ENCODE measurements at places on chromosomes 3 and 15.

DNA sequence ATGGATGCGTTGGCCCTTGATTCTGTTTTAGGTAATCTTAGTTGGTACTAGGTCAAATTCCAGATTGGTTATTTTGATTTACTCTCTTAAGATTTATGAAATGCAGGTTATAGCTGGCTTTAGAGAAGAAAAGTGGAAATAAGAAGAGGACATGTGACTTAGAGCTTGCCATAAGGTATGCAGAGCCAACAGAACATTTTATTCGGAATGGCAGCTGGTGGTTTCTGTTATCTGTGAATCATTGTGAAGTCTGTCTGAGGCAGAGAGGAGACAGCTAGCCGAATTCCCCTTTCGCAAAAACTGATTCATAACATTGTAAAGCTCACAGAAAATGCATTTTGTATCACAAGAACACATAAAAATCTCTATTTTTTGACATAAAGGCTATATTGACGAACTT lies 82.1 kb downstream of the FILIP1L start:
- no peak for DNase-seq

- DNase-seq = no peak
These were observed 39.0 kb downstream of the CD200R1L start for GRCh38 chr3:112807685-112808084.

GRCh38 chr3:141057946-141058800 lies 7.0 kb downstream of the SPSB4 start:
- DNase-seq = no peak

DNA sequence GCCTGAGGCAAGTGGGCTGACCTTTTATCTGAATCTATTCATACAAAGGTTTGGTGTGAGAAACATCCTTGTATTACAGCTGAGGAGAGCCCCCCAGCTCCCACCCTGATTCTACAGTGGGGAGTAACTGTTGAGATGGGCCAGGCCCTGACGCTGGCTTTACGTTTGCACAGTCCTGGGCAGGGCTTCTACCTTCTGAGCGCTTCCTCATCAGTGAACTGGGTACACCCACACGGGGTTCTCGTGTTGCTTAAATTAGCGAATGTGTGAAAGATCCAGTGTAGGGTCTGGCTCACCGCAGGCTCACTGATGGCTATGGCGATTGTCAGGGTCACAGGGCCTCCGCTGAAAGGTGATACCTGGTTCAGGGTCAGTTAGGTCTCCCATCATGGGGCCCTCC lies 7.3 kb upstream of the GHRL start:
- DNase-seq = no peak

GRCh38 chr15:68816795-68817303 lies 3.8 kb downstream of the ANP32A start:
- no peak for DNase-seq

DNA sequence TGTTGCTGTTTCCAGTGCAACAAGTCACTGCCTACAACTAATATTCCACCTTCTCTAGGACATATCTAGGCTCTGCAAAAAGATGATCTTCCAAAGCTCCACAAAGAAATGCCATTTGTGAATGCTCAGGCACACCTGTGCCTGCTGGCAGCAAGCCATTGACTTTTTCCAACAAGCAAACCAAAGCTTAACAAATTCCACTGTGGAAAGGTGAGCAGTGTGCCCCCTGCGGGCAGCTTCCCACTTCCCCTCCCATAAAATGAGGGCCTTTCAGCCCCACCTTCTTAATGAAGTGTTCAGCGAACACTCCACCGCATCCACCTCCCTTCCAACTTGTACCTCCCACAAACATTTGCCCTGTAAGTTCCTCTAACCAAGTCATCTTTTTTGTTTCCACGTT lies 157.5 kb upstream of the SLC24A5 start:
- DNase-seq = no peak

GRCh38 chr15:27956285-27956684 lies 142.8 kb downstream of the OCA2 start:
- DNase-seq = no peak

- no peak for DNase-seq
These were observed 122.7 kb downstream of the WNT5A start for GRCh38 chr3:55364421-55364820.

DNA sequence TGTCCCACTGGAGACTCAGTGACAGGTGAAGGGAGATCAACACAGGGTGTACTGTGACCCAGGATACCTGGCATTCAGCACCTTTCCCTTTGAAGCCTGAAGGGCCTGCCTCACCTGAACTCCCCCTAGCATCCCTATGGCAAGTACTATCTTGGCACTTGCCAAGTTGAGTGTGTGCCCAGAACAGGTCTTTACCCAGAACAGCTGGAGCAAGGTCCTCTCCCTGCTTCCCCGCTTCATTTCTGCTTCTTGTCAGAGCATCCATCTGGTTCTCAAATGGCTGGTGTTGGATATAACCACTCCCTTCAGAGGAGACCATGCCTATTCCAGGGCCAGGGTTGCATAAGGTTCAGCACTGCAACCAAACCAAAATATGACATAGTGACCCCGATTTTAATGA lies 73.0 kb downstream of the FAM43A start:
- no peak for DNase-seq

- no peak for DNase-seq
These were observed 141.5 kb upstream of the BFSP2 start for GRCh38 chr3:133258358-133258757.

GRCh38 chr3:185995352-185995751 lies 57.5 kb upstream of the TRA2B start:
- DNase-seq = no peak

- no peak for DNase-seq
These were observed 143.4 kb downstream of the PTPRG start for GRCh38 chr3:61704807-61705206.

DNA sequence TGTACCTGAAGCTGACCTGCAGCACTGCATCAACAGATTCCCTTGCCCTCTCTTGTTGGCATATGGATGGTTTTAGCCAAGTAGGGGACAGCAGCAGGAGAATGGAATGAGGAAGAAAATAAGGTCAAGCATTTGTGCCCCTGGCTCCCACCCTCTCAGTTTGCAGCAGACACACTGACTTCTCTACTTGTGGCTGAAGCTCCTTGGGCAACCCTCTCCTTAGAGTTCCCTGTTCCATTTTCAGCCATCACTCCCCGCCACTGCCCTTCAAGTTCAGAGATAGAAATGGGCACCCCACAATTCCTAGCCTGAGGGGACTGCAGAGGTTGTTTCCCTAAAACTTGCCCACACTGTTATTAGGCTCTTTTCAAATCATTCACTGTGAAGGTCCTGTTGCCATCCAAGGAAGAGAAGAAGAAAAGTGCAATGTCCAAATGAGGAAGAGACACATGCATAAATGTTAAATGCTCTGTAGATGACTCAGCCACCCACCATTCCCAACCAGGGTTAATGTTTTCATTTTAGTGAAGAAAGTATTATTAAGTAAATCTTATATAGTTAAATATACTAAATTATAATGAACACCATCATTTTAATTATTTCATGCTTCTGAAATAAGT lies 295.9 kb upstream of the UBE2E2 start:
- DNase-seq = no peak

DNA sequence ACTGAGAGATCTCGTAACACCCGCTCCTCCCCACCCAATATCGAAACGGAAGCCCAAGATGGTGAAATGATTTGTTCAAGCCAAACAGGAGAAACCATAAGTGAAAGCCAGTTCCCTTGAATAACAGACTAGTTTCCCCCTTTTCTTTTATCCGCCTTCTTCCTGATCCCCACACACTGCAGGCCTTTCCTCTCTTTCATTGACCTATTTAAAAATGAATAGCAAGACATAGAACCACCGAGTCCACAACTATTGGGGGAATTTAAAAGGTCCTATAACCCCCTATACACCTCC lies 382 bp upstream of the COX17 start:
- DNase-seq = no peak

GRCh38 chr15:69141286-69141701 lies 19.1 kb upstream of the GLCE start:
- DNase-seq = no peak

DNA sequence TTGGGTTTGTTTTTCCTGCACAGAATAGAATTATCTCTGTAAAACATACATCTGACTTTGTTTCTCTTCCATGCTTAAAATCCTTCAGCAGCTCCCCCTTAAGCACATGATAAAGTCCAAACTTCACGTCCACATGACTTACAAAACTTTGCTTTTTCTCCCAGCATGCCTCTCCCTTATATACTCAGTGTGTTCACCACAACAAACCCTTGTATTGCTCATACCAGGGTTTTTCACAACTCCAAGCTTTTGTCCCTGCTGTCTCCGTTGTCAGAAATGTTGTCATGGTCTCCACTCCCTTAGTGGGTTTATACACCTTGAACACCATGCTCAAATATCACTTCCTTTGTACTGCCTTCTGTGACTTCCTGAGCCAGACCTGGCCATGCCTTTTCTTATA lies 91.1 kb upstream of the MITF start:
- DNase-seq = no peak

GRCh38 chr3:151581035-151581434 lies 120.2 kb upstream of the IGSF10 start:
- no peak for DNase-seq

DNA sequence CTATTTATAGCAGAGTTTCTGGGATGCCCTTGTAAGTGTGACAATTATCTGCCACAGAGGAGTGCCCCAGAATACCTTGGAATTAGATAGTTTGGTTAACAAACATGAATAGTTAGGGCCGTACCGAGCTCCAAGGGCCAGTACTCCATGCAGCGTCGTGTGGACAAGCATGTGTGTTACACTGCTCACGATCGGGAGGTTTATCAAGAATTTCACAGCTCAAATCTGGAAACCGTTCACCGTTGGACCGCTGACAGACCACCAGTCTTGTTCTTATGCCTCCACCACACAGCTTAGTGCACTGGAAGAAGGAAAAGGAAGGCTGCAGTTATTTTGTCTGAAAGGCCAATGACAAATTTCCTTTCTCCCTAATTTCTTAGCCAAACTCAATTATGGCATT lies 93.7 kb downstream of the ADAMTS9 start:
- no peak for DNase-seq

DNA sequence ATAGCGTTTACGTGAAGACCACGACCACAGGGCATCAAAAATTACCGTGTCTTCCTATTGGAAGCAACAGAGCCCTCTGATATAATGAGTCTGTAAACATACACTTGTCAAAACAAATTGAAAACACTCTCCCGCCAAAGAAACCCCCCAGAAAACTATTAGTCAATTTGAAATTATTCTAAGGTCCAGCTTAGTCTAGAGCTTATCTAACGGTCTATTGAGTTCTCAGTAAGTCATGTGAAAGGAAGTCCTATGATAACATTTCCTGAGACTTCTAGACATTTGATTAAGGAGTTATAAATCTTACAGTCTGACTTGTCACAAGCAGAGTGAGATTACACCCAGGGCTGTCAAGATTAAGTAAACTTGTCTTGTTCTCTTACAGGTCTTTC lies 356.3 kb downstream of the FOXP1 start:
- no peak for DNase-seq

DNA sequence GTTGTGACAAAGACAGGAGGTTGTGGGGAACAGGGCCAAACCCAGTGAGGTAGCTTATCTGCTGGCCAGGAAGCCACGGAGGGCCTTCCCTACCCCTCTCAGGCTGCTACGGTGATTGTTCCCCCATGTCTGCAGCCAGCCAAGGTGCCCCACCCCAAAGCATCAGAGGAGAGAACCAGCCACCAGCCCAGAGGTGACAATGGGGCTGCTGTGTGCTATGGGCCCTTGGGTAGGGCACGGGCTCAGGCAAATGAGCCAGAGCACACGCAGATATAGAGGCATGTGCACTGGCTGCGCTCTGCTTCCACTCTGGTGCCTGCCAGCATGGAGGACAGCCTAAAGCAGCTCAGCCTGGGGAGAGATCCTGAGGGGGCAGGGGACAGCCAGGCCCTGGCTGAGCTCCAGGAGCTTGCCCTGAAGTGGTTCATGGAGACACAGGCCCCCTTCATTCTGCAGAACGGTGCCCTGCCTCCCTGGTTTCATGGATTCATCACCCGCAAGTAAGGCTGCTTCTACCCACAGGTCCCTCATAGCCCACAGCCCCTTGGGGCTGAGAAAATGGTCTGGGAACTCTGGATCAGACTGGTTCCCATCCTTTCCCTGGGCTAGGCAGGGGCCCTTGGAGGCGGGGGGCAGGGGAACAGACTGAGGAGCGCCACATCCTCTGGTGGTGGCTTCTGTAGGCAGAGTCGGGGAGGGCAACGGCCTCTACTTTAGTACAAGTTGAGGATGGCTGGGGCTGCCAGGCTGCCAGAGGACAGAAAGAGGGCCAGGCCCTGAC lies at the start of gene SH2D7:
TSS of gene SH2D7 (plus strand) at position 301 of the 781 bp plus-strand sequence. CDS start at position 325, 24 bp downstream.
- no peak for DNase-seq

GRCh38 chr3:129371041-129371826 lies 57.2 kb downstream of the EFCAB12 start:
- DNase-seq = no peak

DNA sequence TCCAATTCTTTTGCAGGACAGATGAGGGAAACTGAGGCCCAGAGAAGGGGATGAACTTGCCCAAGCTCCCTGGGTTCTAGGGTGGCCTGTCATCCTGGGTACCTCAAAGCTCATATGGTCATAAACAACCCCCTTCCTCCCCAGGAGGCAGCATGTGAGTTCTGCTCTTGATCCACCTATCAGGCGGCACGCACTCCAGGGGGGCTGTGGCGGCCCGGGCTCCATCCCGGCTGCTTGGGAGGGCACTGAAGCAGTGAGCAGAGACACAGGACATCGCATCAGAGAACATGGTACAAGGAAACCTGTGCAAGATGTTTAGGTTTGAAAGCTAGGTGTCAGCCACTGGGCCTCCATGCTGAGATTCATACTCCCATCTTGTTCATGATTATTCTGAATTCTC lies 34.2 kb downstream of the CPN2 start:
- no peak for DNase-seq

- no peak for DNase-seq
These were observed 604.3 kb upstream of the CFAP20DC start for GRCh38 chr3:59654123-59654479.

DNA sequence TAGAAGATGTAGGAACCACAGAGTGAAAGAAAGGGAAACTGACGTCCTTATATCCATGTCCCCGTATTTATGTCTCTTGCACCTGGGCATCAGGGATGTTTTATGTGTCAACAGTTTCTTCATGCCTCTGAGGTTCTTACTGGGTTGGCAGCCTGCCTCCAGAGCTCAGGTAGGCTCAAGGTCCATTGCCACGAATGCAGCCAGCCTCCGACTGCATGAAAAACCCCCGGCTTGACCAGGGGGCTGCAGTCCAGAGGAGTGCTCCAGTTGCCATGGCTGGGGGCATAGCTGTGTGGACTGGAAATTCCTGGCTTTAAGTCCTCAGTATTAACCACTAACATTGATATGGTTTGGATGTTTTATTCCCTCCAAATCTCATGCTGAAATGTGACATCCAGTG lies 2.8 kb upstream of the CSPG5 start:
- no peak for DNase-seq

- no peak for DNase-seq
These were observed 53.4 kb upstream of the PIAS1 start for GRCh38 chr15:68000754-68001153.

GRCh38 chr15:87207990-87208580 lies 1048.5 kb downstream of the NTRK3 start:
- no peak for DNase-seq

- no peak for DNase-seq
These were observed 433.8 kb upstream of the RBMS3 start for GRCh38 chr3:28846971-28847478.

DNA sequence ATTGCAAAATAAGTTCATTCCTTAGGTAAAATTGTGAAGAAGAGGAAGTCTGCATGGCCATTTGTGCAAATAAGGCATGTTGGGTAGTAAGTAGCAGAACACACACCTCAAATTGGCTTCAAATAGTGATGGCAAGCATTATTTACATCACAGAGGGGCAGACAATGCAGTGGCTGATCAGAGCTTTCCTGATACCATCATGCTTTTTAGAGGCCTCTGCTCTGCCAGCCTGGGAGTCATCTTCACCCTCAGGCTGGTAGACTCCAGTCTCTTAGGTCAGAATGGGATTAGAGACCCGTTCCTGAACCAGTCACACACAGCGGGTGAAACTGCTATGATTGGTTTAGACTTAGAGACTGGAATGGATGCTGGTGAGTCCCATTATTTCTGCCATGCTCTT lies 396.0 kb upstream of the MCTP2 start:
- no peak for DNase-seq
